ENCODE measurements at places on chromosomes 4 and X. TPM values are rescaled to one million over a fixed set of nuclear protein-coding genes. Genes with fewer than 3 reads are reported as not detected.

Gene PTPN13
- total RNA-seq, result 70.5 TPM

Gene NAP1L2
- total RNA-seq, result 7.2 TPM

Gene EFHC2
- total RNA-seq, result 1.2 TPM

Gene INTS12
- total RNA-seq, result 21.2 TPM

Gene RNF175
- total RNA-seq, result 25.7 TPM

Gene CXCL6
- total RNA-seq, result not detected

Gene GK2
- not detected for total RNA-seq

DNA sequence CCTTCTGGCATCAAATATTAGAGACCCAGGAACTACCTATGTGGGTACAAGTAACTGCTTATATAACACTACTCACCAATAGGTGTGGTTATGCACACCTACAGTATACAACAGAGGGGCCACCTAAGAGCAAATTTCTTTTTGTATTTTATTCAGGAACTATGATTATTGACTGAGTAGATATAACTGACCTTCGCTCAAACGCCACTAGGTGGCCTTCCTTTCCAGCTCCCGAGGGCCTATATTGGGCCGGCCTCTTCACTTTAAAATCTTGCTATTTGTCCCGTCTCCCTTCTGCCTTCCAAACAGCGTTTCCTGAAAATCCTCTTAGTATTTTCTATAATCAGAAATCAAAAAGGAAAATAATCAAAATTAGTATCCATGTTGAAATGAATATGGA is 19.9 kb upstream of the PABPC5 start:
- peaks cover 3% of the 10 kb centered on the region for H3K36me3 ChIP-seq
- no peaks in the 10 kb centered on the region for H3K27me3 ChIP-seq
- H3K4me1 ChIP-seq, result no peaks in the 10 kb centered on the region
- no peak overlapping the region for H3K4me3 ChIP-seq
- DNase-seq, result no peak

GRCh38 chr4:37602454-37603069 is 83.6 kb downstream of the RELL1 start:
- DNase-seq, result no peak
- H3K4me1 ChIP-seq, result peaks cover 23% of the 10 kb centered on the region
- H3K27ac ChIP-seq, result peak overlapping the region; percentile 75
- H3K36me3 ChIP-seq, result peaks cover 7% of the 10 kb centered on the region

GRCh38 chr4:2954358-2955185 is 8.6 kb downstream of the NOP14 start:
- H3K27me3 ChIP-seq, result no peaks in the 10 kb centered on the region
- peaks cover 9% of the 10 kb centered on the region for H3K4me1 ChIP-seq
- no peak overlapping the region for H3K4me3 ChIP-seq
- H3K27ac ChIP-seq, result no peak overlapping the region

GRCh38 chr4:112889199-112889598 is 160.3 kb upstream of the ANK2 start:
- H3K4me3 ChIP-seq, result no peak overlapping the region
- H3K4me1 ChIP-seq, result peaks cover 39% of the 10 kb centered on the region
- no peaks in the 10 kb centered on the region for H3K27me3 ChIP-seq
- H3K27ac ChIP-seq, result no peak overlapping the region
- H3K36me3 ChIP-seq, result peaks cover 2% of the 10 kb centered on the region

- DNase-seq, result no peak
- H3K4me3 ChIP-seq, result no peak overlapping the region
- no peak overlapping the region for H3K27ac ChIP-seq
- H3K36me3 ChIP-seq, result no peaks in the 10 kb centered on the region
- no peaks in the 10 kb centered on the region for H3K4me1 ChIP-seq
These were observed 359.6 kb upstream of the PITX2 start for GRCh38 chr4:110982486-110982885.

- H3K4me1 ChIP-seq, result peaks cover 41% of the 10 kb centered on the region
- peaks cover 5% of the 10 kb centered on the region for H3K36me3 ChIP-seq
- peak overlapping the region; percentile 82 for H3K4me3 ChIP-seq
These were observed 2.8 kb downstream of the PPP1R3F start for GRCh38 chrX:49272421-49272820.

- no peaks in the 10 kb centered on the region for H3K27me3 ChIP-seq
- H3K36me3 ChIP-seq, result peaks cover 27% of the 10 kb centered on the region
- DNase-seq, result no peak
- H3K4me3 ChIP-seq, result no peak overlapping the region
- H3K27ac ChIP-seq, result no peak overlapping the region
These were observed 53.6 kb downstream of the EVC2 start for GRCh38 chr4:5654791-5655190.

DNA sequence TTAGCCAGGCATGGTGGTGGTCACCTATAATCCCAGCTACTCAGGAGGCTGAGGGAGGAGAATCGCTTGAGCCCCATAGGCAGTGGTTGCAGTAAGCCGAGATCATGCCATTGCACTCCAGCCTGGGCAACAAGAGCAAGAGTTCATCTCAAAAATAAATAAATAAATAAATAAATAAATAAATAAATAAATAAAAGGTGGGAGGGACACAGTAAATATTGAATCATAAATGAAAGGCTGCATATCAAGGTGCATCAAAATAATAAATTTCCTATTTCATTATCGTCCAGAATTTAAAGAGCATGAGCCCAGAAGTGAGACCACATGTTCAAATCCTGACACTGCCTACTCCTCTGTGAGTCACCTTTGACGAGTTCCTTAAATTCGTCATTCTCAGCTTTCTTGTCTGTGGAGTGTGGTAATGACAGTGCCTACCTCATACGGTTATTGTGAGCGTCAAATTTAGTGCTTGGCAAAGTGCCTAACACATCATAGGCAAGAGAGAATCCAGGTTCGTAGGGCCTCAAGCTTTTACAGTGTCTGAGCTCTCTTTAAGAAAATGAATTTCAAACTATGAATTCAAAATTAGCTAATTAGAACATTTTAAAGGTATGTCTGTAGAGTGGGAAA is 49.9 kb downstream of the IL15 start:
- DNase-seq, result no peak
- H3K36me3 ChIP-seq, result no peaks in the 10 kb centered on the region
- H3K4me1 ChIP-seq, result no peaks in the 10 kb centered on the region
- H3K27ac ChIP-seq, result no peak overlapping the region

DNA sequence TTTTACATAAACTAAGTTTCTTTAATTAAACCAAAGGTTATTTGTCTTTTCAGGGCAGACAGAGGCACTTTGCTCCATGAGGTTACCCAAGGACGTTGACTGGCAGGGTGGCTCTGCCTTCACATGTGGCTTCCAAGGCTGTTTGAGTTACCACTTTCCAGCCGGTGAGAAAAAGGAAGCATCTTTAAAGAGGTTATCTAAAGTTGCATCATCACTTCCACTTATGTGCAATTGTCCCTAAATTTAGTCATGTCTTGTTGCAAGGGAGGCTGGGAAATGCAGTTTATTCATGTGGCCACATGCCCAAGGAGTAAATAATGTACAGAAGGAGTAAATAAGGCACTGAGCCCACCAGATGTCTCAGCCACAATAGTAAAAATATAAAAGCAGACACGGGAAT is 29.0 kb upstream of the RAP1GDS1 start:
- H3K36me3 ChIP-seq, result no peaks in the 10 kb centered on the region
- no peak overlapping the region for H3K27ac ChIP-seq
- no peaks in the 10 kb centered on the region for H3K27me3 ChIP-seq
- DNase-seq, result no peak

GRCh38 chrX:124605511-124605910 is 259.1 kb downstream of the SH2D1A start:
- H3K36me3 ChIP-seq, result no peaks in the 10 kb centered on the region
- H3K27ac ChIP-seq, result no peak overlapping the region
- H3K4me3 ChIP-seq, result no peak overlapping the region
- no peak for DNase-seq
- no peaks in the 10 kb centered on the region for H3K4me1 ChIP-seq

DNA sequence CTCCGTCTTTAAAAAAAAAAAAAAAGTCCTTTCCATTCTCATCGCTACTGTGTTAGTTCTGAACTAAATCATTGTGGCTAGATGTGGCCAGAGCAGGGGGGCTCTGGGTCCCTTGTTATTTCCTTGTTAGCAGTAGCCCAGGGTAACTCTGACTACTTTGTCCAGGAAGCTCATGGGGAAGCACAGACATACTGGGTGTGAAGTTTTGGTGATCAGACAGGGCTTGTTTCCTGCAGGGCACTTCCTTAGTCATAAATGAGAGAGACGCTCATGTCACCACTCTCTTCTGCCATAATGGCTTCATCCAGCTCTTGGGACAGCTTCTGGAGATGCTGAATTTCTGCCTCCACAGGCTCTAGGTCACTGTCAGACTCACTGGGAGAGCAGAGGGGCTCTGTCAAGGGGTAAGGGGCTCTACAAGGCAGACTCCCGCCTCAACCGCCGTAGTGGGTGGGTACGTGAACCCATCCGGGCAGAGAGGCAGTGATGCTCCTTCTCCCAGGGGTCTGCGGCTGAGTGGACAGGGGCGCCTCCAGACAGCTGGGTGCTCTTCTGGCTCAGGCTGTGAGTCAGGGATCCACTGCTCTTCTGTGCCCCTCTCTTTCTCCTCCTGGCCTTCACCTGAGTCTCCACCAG is 12.9 kb downstream of the STIM2 start:
- peaks cover 6% of the 10 kb centered on the region for H3K36me3 ChIP-seq
- H3K4me3 ChIP-seq, result no peak overlapping the region
- H3K4me1 ChIP-seq, result peaks cover 26% of the 10 kb centered on the region
- no peaks in the 10 kb centered on the region for H3K27me3 ChIP-seq

- DNase-seq, result no peak
- peaks cover 11% of the 10 kb centered on the region for H3K4me1 ChIP-seq
- no peak overlapping the region for H3K4me3 ChIP-seq
- H3K27me3 ChIP-seq, result peaks cover 7% of the 10 kb centered on the region
- H3K27ac ChIP-seq, result no peak overlapping the region
These were observed 665 bp downstream of the PSMD10 start for GRCh38 chrX:108090491-108091263.

DNA sequence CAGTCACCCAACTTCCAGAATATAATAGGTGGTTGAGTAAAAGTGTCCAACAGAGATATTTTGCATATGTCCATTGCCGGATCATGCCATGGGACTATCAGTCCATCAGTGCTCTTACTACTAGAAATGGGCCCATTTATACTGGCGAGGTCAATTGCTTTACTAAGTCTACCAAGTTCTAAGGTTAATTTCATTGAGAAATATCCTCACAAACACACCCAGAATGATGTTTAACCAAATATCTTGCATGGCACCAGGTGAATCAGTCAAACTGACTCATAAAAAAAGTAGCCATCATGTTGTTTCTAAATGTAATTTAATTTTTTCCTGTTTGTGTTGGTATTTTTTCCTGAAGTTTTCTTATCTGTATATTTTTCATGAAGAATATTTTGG is 1217.0 kb downstream of the RAPGEF2 start:
- H3K27ac ChIP-seq, result no peak overlapping the region
- no peak overlapping the region for H3K4me3 ChIP-seq
- no peaks in the 10 kb centered on the region for H3K27me3 ChIP-seq

- H3K4me3 ChIP-seq, result no peak overlapping the region
- no peaks in the 10 kb centered on the region for H3K4me1 ChIP-seq
- H3K27ac ChIP-seq, result no peak overlapping the region
- peaks cover 2% of the 10 kb centered on the region for H3K36me3 ChIP-seq
These were observed 135.9 kb upstream of the SPANXB1 start for GRCh38 chrX:140866446-140866845.

DNA sequence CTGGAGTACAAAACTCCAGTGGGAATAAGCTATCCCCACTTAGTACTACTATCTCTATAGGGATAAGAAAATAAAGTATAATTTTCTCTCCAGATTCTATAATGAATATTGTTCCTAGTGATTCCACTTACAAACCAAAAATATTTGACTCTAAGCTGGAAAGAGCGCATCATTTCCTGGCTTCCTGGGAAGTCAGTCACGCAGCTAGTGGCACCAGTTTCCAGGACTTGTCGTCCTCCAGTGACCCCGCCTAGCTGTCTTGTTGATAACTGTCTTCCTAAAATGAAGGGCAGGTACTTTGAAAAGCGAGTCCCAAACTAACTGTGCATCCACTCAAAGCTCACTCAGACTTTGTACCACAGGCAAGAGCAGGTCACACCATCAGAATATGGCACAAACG is 39.3 kb downstream of the LNX1 start:
- DNase-seq, result no peak
- H3K4me1 ChIP-seq, result peaks cover 7% of the 10 kb centered on the region
- no peaks in the 10 kb centered on the region for H3K27me3 ChIP-seq
- H3K4me3 ChIP-seq, result no peak overlapping the region
- H3K36me3 ChIP-seq, result no peaks in the 10 kb centered on the region

DNA sequence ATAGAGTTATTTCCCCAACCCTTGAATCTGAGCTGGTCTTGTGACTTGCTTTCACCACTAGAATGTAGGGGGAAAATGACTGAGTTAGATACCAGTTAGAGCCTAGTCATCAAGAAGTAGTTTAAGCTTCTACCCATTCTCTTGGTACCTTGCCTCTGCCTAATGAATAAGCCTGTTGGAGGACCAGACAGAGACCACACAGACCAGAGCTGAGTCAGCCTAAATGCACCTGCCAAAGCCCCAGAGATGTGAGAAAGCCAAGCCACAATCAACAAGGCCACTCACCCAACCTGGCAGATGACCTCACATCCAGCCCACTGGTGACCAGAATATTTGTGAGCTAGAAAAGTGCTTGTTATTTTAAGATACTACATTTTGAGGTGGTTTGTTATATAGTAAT is 85.2 kb upstream of the DCLK2 start:
- H3K4me3 ChIP-seq, result no peak overlapping the region
- no peaks in the 10 kb centered on the region for H3K27me3 ChIP-seq
- no peaks in the 10 kb centered on the region for H3K36me3 ChIP-seq
- no peak for DNase-seq
- peaks cover 5% of the 10 kb centered on the region for H3K4me1 ChIP-seq

GRCh38 chr4:87108142-87108546 is 112.3 kb downstream of the KLHL8 start:
- H3K36me3 ChIP-seq, result peaks cover 3% of the 10 kb centered on the region
- no peaks in the 10 kb centered on the region for H3K27me3 ChIP-seq
- no peak for DNase-seq
- peaks cover 7% of the 10 kb centered on the region for H3K4me1 ChIP-seq
- no peak overlapping the region for H3K27ac ChIP-seq

- no peak overlapping the region for H3K4me3 ChIP-seq
- no peaks in the 10 kb centered on the region for H3K27me3 ChIP-seq
- no peak for DNase-seq
- no peaks in the 10 kb centered on the region for H3K36me3 ChIP-seq
- peaks cover 12% of the 10 kb centered on the region for H3K4me1 ChIP-seq
These were observed 11.4 kb upstream of the EXOC1L start for GRCh38 chr4:55808186-55808585.

- H3K4me3 ChIP-seq, result no peak overlapping the region
- H3K4me1 ChIP-seq, result no peaks in the 10 kb centered on the region
- H3K36me3 ChIP-seq, result peaks cover 13% of the 10 kb centered on the region
- H3K27ac ChIP-seq, result no peak overlapping the region
- DNase-seq, result no peak
These were observed 571.2 kb upstream of the FAT1 start for GRCh38 chr4:187294861-187295260.

- DNase-seq, result no peak
- H3K27ac ChIP-seq, result no peak overlapping the region
- H3K4me1 ChIP-seq, result no peaks in the 10 kb centered on the region
- no peak overlapping the region for H3K4me3 ChIP-seq
- no peaks in the 10 kb centered on the region for H3K27me3 ChIP-seq
- H3K36me3 ChIP-seq, result no peaks in the 10 kb centered on the region
These were observed 268.6 kb upstream of the PCDH18 start for GRCh38 chr4:137800861-137801260.

- H3K4me1 ChIP-seq, result no peaks in the 10 kb centered on the region
- H3K4me3 ChIP-seq, result no peak overlapping the region
- H3K27me3 ChIP-seq, result no peaks in the 10 kb centered on the region
- no peak overlapping the region for H3K27ac ChIP-seq
These were observed 333.8 kb downstream of the DMD start for GRCh38 chrX:32877592-32877991.
